Activated naive CD8-positive, alpha-beta T cell treated with anti-CD3 and anti-CD28 coated beads for 36 hours (primary cell): ENCODE measurements at places on chromosomes 16 and 17. TPM values are rescaled to one million over a fixed set of nuclear protein-coding genes. Genes with fewer than 3 reads are reported as not detected.

The UNKL gene
- total RNA-seq = 22.6 TPM

The CHRNE gene
- total RNA-seq = 0.47 TPM

The TERB1 gene
- not detected for total RNA-seq

The ADCY9 gene
- total RNA-seq = 3.6 TPM

The STX1B gene
- 1.6 TPM for total RNA-seq

The CA7 gene
- not detected for total RNA-seq

The CLDN7 gene
- 1.6 TPM for total RNA-seq

DNA sequence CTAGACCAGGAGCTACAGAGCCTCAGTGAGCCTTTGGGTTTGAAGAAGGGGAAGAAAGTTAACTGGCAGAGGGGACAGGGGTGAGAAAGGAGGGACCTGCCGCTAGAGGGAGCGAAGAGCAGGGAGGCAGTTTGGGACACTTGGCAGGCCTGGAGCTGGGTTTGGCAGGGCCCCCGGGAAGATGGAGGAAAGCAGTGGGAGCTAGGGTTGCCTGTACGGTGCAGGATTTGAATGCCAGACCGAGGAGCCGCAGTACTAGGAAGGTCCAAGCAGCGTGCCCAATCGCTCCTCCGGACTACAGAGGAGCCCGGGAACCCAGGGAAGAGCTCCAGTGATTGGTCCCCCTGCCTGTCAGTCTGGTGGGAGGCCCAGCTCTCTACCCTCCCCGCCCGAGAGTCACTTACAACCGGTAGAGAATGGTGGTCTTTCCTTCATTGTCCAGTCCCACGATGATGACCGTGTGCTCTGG, 1.3 kb downstream of the ARL5C start:
- peak; percentile 86 for DNase-seq

GRCh38 chr17:49887744-49888360, 40.0 kb upstream of the TAC4 start:
- DNase-seq = no peak

GRCh38 chr16:84247331-84247730, 7.5 kb upstream of the KCNG4 start:
- DNase-seq = no peak

DNA sequence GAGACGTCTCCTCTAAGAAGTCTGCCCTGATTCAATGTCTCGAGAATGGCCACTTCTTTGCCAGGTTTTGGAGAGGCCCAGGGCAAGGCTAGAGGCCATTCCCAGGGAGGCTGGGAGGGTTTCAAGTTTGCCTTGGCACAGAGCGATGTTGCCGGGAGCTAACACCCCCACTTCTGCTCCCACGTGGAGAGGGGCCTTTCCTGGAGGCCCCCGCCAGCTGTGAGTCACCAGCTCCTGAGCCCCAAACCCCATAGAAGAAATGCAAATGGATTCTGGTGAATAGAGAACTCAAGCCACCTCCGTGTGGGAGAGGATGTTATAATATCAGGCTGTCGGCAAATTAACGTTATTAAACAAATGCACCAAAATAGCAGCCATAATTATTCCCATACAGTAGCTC, 62.2 kb downstream of the CACNG5 start:
- DNase-seq = no peak

- no peak for DNase-seq
These were observed 43.7 kb downstream of the CRISPLD2 start for GRCh38 chr16:84863481-84863814.

- peak; percentile 95 for DNase-seq
These were observed at the start of gene PSMC3IP for GRCh38 chr17:42577532-42578281. PSMC3IP (minus strand) TSS chr17:42577729; CDS start chr17:42577686, 43 bp downstream.

DNA sequence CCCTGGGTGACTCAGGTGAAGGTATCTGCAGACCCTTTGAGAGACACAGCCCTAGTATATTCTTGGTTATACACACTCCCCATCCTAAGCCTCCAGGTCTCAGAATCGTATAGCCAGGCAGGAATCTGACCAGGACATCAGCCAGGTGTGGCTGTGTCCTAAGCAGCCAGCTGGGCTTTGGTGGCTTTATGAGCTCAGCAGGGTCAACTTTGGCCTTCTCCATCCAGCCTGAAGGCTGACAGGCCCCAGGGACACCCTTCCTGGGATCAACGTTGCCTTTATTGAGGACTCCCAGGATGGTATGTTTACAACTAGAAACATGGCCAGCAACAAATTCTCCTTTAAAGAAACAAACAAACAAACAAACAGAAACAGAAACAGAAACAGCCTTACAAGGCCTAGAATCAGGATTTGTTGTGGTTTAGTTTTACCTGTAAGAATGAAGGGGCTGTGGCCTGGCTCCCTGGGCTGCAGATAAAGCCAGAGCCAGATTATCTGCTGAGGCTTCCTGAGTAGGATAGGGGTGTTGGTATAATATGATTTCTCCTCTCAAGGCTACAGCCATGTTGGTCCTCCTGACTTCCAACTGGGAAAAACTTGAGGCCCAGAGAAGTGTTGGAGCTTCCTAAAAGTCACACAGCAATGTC, 8.5 kb downstream of the KIF19 start:
- no peak for DNase-seq

- DNase-seq = no peak
These were observed 58.6 kb upstream of the SHISA6 start for GRCh38 chr17:11182430-11182829.

GRCh38 chr17:57408071-57408811, 151.9 kb downstream of the MSI2 start:
- DNase-seq = peak; percentile 22

- DNase-seq = no peak
These were observed 282.9 kb downstream of the RBFOX1 start for GRCh38 chr16:7615565-7615964.

GRCh38 chr17:63232565-63233310, 213.4 kb downstream of the CYB561 start:
- no peak for DNase-seq

- DNase-seq = no peak
These were observed 183.8 kb downstream of the GSG1L start for GRCh38 chr16:27879601-27880247.

DNA sequence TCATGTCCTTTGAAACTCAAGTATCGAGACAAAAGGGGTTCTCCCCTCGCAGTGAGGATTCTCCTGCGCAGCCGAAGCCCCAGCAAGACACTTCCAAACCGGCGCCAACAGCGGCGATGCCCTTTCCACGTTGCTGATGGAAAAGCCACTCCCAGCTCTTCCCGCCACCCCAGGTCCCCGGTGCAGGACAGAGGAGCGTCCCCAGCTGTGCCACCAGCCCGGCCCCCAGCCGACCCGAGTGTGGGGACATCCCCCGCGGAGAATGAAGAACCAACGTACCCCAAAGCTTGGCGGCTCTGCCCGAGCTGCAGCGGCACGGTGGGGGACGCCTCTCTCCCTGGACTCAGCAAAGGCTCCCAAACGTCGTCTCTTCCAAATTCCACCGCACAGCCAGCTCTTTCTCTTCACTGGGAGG, 573 bp downstream of the CHST6 start:
- DNase-seq = no peak

DNA sequence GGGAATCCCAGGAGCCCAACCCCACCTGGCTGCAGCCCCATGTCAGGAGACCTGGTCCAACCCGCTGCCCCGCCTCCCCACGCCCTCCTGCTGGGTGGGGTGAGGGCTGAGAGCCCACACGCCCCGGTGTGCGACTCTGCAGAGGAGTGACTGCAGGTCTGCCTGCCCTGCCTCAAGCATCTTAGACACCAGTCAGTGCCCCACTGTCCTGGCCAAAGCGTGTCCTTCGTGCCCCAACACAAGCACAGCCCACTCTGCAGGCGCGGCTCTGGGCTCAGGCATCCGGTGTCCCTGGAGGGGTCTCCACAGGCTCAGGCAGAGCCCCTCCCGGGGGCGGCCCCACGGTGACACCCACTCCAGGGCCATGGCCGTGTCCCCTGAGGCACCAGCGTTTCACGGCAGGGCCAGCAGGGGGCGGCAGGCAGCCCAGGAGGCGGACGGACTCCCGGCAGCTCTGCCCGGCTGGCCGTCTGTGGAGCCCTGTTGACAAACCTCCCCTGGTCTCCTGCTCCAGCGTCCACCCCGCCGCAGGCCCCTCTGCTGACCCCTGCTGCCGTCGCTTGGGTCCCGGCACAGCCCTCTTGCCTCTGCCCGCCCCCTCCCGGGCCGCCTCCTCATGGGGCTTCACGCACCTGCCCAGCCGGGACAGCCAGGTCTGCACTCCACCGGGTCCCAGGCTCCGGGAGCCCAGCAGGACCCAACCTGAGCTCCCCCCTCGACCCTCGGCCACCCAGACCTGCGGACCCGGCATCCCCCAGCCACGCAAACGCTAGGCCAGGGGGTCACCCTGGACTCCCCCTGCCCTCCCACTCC, 8.6 kb upstream of the UBE2I start:
- DNase-seq = peak; percentile 83

GRCh38 chr17:62824290-62825131, 16.4 kb upstream of the MARCHF10 start:
- DNase-seq = no peak

- no peak for DNase-seq
These were observed 26.3 kb downstream of the CNTNAP1 start for GRCh38 chr17:42708588-42708987.

- DNase-seq = no peak
These were observed 16.7 kb upstream of the CD300A start for GRCh38 chr17:74449773-74450172.

DNA sequence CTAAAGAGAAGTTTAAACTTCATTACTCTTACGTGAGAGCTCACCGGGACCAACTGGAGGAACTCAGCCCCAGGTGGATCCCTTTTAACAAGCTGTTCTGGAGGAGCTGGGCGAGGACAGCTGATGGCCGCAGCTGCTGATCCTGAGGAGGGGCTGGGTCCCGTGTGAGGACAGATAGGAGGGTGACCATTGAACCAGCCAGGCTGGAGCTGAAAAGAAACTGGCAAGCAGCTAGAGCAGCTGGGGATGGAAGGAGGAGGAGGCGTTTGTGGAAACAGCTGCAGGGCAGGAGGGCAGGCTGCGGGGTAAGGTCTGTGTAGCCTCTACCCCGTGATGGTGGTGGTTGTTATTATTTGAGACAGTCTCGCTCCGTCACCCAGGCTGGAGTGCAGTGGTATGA, 119.5 kb downstream of the AATF start:
- DNase-seq = no peak

DNA sequence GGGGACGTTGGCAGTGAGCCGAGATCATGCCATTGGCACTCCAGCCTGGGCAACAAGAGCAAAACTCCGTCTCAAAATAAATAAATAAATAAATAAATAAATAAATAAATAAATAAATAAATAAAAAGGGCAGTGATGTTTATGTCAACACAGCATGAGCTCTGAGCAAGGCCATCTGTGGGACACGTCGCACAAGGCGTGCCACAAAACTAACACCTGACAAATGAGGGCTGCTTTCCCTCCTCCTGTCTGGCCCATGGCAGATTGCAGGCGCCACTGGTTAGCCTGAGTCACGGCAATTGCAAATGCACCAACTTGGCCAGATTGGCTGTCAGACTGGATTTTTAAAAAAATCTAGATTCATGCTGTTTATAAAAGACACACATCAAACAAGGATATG, 25.9 kb upstream of the SPNS3 start:
- no peak for DNase-seq
